MG63 (cell line): ENCODE measurements at places on chromosomes 3 and 15. TPM values are rescaled to one million over a fixed set of nuclear protein-coding genes. Genes with fewer than 3 reads are reported as not detected.

Gene SLC22A14
- 0.69 TPM in 1 of 2 replicates, not detected in the other for total RNA-seq

GRCh38 chr15:78083687-78084448 lies 6.4 kb upstream of the TBC1D2B start:
- no peak for DNase-seq

DNA sequence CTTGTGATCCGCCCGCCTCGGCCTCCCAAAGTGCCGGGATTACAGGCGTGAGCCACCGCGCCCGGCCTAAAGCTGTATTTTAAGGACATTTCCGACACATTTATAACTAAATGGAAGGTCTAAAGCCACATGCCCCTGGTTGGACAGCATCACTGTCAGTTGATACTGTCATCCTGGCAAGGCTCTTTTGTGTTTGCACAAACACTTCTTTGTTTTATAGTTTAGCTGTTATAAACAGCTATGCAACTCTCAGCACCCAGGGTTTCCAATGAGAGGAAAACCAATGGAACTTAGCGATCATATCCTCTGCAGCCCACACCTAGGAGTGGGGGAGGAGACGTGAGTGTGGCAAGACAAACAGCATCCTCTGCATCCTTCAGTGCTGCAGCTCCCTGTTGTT lies 19.7 kb downstream of the NIPA1 start:
- no peak for DNase-seq

DNA sequence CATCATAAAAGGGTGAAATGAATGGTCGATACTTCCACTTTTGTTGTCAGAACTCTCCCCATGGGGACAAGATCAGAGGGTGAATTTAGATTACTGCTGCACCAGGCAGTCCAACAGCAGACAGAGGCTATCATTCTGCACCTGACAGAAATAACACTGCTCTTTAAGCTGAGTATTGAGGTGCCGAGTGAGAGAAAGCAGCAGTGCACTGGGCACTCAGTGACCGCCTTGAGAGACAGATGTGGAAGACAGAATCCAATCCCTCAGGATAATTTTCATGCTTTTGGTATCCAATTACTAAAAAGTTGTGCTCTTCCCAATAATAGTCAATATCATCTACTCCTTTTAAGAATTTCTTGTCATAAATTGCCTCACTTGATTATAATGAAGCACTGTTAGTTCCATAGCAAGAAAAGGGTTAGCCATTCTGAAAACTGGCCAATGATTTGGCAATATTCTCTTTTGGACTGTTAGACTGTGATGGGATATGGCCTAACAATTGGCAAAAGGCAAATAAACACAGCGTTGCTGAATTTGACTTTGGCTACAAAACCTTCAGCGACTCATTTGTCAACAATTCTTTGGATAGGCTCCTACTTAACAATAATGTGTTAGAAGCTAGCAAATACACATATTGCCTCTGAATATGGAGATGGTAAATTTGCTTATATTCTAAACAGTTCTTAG lies 5.5 kb downstream of the FGF7 start:
- peak; percentile 26 for DNase-seq

- no peak for DNase-seq
Observed at GRCh38 chr3:164832216-164832615, 246.1 kb downstream of the SI start.

GRCh38 chr3:184914628-184915027 lies 102.7 kb downstream of the VPS8 start:
- no peak for DNase-seq

DNA sequence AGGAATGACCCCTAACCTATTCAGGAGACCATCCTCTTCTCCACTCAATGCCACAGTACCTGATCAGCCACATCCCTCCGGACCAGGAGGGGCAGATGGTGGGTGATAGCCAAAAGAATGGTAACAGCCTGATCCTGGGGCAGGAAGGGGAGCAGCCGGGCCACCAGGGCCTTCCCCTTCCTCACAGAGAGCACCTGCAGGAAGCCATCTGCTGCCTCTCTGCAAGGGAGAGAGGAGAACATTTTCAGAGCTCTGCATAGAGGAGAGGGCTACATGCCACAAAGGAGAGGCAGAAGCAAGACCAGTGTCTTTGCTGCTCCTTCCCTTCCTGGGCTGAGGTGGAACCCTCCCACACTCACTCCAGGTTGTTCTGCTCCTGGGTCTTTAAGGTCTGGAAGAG lies 5.5 kb upstream of the SPG11 start:
- no peak for DNase-seq

- no peak for DNase-seq
Observed at GRCh38 chr3:100023595-100023994, 90.7 kb downstream of the FILIP1L start.

GRCh38 chr3:112718516-112718915 lies 77.6 kb upstream of the CCDC80 start:
- no peak for DNase-seq

DNA sequence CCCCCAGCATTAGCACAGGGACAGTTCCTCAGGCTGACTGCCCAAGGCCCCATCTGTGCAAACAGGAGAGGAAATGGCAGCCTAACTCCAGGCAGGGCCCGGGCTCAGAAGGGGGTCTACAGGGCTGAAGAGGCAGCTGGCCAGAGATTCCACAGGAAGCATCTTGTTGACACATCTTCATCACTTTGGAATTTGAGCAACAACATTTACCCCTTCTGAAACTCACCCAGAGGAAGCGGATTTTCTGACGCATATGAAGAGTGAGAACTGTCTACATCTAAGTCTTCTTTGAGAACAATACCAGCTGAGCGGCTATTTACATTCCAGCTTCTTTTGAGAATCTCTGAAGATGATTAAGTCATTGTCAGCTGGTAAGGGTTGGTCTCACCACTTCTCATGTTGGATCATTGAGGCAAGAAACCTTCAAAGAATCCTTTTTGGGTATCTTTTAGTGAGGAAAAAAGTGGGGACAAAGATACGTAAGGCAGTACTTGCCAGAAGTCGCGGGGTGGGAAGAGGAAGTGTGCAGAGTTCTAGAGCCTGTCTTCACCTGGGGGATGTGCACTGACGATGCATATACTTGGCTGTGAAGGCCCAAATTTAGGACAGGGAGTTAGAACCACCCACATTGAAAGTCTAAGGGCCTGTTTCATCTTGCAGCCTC lies 25.4 kb upstream of the SRP14 start:
- DNase-seq = peak; percentile 93

DNA sequence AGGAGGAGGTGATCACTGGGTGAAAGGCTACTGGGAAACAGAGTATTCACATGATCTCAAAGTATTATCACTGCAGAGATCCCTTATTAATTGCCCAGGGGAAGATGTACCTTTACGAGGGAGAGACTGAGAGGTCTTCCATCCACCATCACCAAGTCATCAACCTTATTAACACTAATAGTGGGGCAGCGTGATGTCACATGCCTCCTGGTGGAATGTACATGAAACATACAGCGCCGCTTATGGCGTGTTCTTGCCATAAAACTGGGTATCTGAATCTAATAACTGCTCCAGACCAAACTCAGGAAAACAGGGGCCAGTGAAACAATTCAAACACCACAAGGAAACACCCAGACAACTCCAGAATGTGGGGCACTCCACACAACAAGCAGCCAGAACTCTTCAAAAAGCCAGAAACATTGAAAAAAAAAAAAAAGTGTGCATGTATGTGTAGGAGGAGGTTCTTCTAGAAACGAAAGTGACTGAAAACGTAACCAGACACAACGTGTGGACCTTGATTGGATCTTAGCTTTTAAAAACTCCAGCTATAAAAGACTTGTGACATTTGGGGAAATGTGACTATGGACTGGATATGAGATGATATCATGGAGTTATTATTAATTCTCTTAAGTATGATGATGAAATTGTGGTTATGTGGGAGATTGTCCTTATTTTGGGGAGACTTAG lies 4.6 kb downstream of the STIMATE start:
- no peak for DNase-seq

- DNase-seq = no peak
Observed at GRCh38 chr15:29072444-29072843, 186.7 kb downstream of the APBA2 start.
